ENCODE measurements at places on chromosomes 11 and 22.

- DNase-seq: no peak
Observed at GRCh38 chr11:45534132-45534531, 131.3 kb downstream of the CHST1 start.

DNA sequence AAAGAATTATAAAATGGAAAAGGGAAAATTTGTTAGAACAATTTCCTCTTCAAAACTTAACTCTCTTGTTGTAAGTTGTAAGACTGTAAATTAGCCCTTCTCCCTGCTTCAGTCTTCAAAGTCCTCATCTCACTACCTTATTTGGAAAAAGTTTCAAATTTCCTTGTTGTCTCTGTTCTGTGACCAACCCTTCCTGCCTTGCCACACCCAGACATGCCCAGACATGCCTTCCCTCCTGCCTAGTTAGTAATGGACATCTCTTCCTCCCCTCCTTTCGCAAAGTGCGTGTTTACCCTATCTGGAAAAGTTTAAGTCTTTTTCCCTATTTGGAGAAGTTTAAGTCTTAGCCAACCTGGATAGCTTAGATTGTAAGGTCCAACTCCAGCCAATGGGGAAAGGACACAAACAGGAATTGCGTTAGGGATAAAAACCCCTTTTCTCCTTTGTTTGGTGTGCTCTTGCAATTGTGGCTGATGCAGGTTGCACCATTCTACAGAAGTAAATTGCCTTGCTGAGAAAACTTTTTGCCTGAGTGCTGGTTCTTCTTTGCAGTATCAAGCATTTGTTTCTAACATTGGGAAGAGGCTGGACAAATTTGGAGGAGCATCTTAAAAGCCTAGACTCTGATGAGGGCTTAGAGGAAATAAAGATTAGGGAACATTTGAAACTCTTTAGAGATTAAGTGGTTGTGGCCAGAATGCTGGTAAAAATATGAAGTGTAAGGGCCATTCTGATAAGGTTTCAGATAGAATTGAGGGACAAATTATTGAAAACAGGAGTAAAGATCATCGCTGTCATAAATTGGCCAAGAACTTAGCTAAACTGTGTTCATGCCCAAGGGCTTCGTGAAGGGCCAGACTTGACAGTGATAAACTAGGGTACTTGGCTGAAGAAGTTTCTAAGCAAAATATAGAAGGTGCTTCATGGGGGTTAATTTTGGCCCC is 15.4 kb downstream of the OR52K2 start:
- DNase-seq: no peak

GRCh38 chr22:21697880-21698279 is 32.1 kb downstream of the PPIL2 start:
- no peak for DNase-seq

DNA sequence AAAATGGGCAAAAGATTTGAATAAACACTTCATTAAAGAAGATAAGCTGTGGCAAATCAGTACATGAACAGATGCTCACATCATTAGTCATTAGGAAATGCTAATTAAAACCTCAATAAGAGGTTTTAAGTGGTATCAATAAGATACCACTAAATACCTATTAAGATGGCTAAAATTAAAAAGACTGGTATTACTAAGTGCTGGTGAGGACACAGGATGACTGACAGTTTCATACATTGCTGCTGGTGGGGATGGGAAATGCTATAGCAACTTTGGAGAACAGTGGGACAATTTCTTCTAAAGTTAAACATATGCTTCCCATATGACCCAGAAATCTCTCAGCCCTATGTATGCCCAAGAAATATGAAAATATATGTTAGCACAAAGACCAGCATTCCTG is 69.2 kb downstream of the COMMD9 start:
- no peak for DNase-seq

DNA sequence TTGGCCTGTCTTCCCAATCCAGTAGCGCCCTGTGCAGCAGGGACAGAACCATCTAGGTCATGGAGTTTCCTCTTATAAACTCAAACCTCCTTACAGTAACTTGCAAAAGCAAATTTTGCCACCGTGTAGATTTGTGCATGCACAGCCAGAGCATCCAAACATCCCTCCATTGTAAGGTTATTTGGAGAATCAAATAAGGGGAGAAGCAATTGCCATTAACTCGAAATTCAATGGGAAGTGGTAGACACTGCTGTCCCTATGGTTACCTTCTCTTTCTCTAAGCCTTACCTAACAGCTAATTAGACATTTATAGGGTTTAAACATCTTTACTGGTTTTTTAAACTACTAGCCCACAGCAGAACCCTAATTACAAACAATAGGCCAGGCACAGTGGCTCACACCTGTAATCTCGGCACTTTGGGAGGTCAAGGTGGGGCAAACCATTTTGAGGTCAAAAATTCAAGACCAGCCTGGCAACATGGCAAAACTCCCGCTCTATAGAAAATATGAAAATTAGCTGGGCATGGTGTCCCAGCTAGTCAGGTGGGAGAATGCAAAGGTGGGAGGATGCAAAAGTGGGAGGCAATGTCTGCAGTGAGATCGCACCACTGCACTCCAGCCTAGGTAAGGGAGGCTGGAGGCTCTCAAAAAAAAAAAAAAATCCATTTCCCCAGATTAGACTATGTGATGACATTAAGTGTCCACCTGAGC is 6.6 kb downstream of the HSPA8 start:
- DNase-seq: no peak

DNA sequence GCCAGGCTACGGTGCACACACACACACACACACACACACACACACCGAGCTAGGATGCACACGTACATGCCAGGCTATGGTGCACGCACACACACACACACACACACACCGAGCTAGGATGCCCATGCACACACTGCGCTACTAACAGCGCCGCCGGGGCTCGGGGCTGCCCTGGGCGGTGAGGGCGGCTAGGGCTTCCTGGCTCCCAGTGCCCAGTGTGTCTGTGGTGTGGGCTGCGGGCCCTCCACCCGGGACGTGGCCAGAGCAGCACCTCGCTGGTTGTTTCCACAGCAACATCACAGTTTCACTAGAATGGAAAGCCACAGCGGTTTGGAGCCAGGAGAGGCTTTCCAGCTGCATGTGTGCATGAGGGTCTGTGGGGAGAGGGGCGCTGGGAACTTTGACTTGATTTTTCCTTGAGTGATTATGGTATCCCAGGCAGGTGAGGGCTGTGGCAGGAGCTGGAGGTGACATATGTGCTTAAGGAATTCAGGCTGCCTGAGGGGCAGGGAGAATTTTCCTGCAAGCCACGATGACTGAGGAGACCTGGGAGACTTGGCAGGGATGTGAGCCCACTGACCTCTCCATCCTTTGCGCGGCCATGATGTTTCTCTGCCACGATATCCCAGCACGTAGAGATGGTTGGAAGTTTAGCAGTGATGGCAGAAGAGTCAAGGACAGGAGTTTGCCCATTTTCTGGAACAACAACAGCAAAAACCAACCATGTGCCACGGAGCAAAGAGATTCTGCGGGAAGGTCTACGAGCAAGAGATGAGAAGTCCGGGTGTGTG is 195.9 kb downstream of the SNX19 start:
- DNase-seq: no peak

DNA sequence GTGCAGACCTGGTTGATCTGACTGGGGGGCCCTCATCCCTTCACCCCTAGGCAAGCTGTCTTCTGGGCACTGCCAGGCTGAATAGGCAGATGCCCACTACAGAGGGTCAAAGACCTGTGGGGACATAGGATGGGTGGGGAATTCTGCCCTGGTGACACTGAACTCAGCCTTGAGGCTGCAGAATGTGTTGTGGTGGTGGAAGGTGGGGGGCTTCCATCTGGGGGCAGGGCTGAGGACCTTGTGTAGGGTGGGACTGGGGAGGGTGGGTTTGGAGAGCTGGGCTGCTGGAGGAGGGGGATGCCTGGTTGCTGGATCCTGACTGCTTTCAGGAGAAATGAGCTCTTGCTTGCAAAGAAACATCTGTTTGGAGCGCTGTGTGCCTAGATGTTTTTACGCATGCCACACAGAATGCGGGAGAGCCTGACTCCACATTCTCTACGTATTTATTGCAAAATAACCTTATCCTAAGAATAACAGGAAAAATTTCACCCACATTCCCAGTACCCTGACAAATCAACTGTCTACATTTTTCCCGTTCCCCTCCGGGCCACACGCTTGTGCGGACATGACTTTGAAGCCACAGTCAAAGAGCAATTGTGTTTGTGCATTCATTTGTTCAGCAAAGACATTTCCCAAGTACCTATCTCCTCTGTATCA is 18.3 kb downstream of the SMIM38 start:
- DNase-seq: no peak

GRCh38 chr11:105224482-105225253 is 85.1 kb upstream of the CARD18 start:
- no peak for DNase-seq

DNA sequence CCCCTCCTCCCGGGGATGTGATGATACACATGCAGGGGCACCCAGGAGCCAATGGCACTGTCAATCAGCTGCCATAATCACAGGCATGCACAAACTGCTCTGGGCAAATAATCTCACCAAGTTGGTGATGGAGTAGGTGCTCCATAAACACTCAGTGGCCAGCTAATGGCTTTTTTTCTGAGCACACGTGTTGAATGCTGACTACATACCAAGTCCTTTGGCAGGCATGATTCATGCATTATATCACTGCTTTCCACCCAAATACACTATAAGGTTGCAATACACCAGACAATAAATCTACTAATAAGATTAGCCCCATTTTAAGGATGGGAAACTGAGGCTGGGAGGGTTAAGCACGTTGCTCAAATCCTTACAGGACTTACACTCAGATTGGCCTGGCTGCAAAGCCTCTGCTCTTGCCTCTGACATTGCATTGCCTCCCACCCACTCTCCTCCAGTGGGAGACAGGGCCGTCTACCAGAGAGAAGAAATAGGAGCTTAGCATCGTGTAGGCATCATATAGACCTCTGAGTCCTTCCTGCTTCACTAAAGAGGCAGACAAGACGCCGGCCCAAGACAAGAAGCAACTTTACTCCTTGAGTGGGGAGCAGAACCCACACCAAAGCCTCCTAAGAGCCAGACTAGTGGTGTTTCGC is 32.7 kb upstream of the ACCSL start:
- no peak for DNase-seq

DNA sequence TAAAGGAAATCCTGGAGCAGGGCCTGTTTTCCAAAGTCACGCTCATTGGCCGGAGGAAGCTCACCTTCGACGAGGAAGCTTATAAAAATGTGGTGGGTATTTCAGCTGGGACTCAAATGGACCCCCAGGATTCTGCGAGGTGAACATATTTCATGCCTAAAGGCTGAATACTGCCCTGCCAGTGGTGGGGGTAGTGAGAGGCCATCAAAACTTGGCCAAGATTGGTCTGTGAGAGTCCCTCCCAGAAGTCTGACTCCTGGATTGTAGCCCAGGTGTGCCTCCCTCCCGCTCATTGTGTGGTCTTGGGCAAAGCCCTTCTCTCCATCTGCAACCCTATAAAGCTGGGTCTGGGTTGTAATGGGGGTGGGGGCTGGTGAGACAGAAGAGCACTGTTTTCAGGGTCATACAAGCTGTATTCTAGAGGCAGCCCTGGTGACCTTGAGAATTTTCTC is 853 bp downstream of the HTATIP2 start:
- DNase-seq: no peak

GRCh38 chr11:115663790-115664189 is 159.6 kb upstream of the CADM1 start:
- DNase-seq: no peak

DNA sequence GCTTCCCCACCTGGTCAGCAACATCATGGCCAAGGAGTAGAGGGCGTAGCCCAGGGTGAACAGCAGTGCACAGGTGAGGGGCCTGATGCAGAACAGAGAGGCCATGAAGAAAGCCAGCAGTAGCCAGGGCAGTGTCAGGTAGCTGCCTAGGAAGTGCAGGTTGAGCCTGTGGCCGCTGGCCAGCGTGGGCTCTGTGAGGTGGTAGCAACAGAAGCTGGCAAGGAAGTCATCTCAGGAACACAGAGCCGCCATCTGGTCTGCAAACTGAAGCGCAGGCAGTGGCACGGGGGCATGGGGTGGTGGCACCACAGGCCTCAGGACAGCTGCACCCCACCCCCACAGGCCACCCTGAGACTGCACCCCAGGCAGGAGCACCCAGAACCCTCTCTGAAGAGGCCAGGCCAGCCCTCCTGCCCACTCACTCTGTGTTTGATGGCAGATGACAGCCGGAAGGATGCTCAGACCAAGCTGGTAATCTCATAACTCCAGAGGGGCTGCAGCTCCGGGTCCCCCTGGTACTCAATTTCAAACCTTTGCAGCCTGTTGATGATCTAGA is 95.3 kb downstream of the MED15 start:
- DNase-seq: no peak

DNA sequence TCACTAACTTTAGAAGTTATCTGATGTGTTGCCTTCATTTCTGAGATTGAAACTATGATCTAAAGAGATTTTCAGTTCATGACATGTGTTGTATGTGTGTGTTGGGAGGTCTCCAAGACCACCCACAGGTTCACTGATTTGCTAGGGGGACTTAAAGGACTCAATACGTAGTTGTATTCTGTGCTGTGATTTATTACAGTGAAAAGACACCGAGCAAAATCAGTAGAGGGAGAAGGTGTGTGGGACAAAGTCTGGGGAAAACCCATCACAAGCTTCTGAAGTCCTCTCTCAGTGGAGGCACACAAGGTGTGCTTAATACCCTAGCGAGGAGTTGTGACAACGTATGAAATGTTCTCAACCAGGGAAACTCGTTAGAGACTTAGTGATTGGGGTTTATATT is 35.6 kb downstream of the RNF169 start:
- DNase-seq: no peak

DNA sequence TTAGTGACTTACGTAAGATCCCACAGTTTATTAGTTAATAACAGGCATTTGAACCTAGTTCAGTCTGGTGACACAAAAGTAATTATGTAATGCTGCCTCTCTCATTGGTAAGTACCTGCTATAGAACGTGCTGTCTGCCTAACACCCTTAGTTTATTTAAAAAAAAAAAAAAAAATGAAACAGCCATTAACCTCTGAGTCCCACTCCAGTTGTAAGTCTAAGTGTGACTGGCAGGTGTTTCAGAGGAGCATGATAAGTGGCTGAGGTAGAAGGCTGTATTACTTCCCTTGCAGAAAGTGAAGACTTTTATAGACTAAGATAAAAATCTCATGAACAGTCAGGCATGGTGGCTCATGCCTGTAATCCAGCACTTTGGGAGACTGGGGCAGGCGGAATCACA is 140.5 kb downstream of the TRIM44 start:
- no peak for DNase-seq

- DNase-seq: no peak
Observed at GRCh38 chr22:35580351-35581022, 36.6 kb downstream of the MB start.

- no peak for DNase-seq
Observed at GRCh38 chr11:112770487-112770886, 190.7 kb upstream of the NCAM1 start.

- DNase-seq: no peak
Observed at GRCh38 chr11:87236368-87236767, 198.6 kb downstream of the TMEM135 start.
